ENCODE measurements at places on chromosomes 13 and 19. TPM values are rescaled to one million over a fixed set of nuclear protein-coding genes. Genes with fewer than 3 reads are reported as not detected.
A peak's percentile ranks its signal among the peaks of the same experiment; 100 is the strongest.

DNA sequence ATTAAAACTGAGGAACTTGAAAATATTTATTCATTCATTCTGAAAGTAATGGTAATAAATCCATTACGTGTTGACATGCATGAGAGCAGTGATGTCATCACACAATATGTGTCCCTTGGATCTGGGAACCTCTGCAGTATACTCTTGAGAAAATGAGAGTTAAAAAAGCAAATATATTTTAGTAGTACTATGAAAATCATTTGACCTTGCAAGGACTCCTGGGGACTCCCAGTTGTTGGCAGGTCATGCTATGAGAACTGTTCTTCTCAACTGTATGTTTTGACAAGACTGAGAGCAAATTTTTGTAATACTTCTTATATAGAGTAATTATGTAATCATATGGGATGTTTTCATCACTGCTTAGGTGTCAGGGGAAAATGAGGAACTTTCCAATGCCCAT lies 249.4 kb downstream of the PCCA start:
- DNase-seq, result no peak

GRCh38 chr13:94702181-94703041 lies 9.9 kb downstream of the SOX21 start:
- DNase-seq, result no peak

GRCh38 chr13:112986946-112987681 lies 18.1 kb downstream of the MCF2L start:
- DNase-seq, result no peak

DNA sequence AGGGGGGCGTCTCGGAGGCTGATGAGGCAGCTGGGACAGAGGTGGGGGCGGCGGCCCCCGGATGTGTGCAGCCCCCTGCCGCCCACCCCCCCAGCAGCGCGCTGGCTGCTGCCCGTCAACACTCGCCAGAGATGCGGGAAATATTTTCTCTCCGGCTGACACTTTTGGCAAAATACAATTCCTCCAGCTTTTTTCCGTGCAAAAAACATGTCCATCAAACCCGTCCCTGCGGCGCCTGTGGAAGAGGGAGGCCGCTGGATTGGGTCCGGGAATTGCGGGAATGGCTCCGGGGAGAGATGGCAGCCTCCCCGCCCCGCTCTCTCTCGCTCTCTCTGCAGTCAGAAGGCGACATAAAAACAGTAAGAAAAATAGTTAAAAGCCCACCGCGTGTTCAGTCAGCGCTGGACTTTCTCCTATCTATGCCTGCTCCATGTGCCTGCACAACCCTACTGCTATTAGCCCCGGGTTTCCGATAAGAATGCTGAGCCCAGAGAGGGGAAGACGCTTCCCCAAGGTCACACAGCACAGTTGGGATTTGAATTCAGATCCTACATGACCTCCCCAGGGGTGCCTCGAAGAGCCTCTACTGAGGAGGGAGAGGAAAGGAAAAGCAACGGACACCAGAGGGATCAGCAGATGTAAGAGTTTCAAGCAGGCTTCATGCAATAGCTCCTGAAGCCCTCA lies 23.2 kb downstream of the ZNRF4 start:
- DNase-seq, result no peak

DNA sequence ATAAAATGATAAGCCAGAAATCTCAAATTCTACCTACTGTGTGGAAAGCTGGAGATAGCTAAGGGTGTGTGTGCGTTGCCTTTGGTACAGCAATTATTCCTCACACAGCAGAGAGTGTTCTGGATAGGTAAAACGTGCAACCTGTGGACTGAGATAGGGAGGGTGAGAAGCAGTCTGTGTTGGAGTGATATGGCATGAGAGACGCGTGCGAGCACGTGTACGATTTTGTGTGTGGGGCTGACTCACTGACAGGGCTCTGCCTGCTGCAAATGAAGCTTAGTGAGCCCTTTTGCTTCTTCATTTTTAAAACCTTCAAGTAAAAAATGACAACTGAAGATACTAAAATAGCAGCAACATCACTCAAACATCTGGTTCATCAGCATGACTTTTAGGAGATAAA lies 35.7 kb upstream of the SLC10A2 start:
- no peak for DNase-seq

- no peak for DNase-seq
Observed at GRCh38 chr13:74661851-74662250, 527.6 kb upstream of the KLF12 start.

- DNase-seq, result no peak
Observed at GRCh38 chr19:49660338-49660961, 5.2 kb downstream of the IRF3 start.

- DNase-seq, result no peak
Observed at GRCh38 chr19:7348587-7349230, at the start of gene ARHGEF18. Gene ARHGEF18 (plus strand): TSS chr19:7348937. CDS start chr19:7362891, 13,954 bp downstream.

- DNase-seq, result no peak
Observed at GRCh38 chr19:10981252-10981895, 20.5 kb downstream of the SMARCA4 start.

- DNase-seq, result no peak
Observed at GRCh38 chr13:30319130-30319529, 11.8 kb upstream of the KATNAL1 start.

DNA sequence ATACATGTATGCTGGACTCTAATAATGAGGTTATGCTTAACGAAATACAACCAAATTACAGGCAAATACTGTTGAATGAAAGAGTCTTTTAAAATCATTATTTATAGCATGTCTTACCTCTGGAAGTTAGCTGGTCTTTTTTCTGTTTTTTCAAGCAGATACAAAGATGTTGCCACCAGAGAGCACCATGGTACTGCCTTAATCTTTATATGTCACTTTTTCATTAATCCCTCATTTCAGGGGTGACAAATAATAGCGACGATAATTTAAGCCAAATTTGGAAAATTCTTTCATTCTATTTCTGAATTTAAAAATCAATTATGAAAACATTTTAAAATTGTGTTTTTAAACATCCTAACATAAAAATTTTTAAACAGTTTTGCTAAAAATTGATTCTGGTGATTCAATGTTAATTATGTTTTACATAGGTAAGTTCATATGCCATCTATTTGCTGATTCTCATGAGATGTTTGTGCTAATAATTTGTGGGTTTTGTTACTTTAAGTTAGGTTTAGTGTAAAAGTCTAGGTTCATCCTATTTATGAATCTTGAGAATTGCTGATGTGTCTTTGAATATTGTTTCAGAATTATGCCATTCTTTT lies 379.3 kb upstream of the SGCG start:
- DNase-seq, result peak; percentile 15

DNA sequence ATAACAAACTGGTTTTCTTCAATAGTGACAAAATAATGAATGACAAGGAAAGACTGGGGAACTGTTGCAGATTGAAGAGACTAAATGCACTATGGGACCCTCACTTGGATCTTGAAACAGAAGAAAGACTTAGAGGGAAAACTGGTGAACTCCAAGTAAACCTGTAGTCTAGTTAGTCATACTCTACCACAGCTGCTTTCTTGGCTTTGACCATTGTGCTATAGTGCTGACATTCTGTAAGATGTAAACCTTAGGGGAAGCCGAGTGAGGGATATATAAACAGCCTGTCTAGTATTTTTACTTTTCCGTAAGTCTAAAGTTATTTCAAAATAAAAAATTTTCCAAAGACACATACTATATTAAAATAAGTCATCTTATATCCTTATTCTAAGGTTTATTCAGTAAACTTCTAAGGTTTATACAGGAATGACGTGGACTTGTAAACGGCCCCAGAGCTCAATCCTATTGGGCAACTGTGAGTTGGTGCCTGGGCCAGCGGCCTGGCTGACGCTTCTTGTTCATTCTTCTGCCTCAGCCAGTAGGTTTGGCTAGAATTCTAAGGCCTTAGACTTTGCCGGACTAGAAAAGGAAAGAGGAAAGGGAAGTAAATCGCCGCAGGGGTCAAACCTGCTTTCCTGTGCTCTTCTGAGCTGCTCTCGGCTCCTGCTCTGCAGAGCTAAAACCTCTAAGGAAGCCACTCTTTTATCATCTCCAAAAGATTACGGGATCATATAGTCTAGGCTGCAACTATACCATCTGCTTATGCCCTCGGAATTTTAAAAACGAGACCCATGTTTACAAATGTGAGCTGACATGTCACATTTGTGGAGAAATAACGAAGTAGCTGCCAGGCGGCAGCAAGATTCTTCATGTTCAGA lies 33.6 kb upstream of the UBE2L5 start:
- DNase-seq, result peak; percentile 23

DNA sequence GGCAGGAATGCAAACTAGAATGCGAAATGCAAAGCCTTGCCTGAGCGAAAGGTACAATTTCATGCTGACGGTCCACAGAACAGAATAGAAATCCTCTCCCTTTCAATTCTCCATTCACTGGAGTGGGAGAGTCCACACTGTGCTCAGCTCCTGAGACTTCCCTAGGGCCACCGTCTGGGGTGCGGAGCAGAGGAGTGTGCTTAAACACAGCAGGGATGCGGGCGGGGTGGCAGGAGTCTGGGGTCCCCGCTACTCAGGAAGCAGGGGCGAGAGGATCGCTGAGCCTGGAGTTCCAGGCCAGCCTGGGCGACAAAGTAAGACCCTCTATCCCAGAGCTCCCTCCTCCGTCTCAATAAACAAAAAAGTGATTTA lies 552 bp upstream of the ZNF816 start:
- DNase-seq, result no peak

DNA sequence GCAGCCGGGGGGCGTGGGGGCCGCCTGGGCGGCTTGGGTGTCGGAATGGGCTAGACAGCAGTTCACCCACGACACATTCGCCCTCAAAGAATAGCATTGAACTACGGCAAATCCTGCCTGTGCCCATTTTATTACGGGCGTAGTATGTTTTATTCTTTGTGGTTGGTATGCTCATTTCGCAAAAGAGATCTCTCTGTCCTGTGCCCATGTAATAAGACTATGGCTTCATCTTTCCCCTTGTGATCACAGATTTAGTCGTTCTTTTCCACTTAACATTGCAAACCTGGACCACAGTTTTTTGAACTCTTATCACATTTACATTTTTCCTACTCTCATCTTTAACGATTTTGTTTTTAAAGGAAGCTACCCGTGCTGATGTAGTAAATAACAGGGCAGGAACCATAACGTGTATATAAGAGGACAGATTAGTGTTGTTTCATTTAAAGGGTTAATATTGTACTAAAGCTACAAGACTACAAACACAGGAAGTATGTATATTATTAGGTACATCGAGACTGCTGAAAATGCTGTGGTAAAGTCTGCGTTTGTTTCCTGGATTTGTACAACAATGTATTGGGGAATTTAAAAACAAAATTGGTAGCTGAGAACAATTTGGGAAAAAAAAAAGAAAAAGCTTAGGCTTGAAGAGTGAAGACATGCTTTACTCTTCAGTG lies 3.2 kb upstream of the MYCBP2 start:
- DNase-seq, result peak; percentile 75

DNA sequence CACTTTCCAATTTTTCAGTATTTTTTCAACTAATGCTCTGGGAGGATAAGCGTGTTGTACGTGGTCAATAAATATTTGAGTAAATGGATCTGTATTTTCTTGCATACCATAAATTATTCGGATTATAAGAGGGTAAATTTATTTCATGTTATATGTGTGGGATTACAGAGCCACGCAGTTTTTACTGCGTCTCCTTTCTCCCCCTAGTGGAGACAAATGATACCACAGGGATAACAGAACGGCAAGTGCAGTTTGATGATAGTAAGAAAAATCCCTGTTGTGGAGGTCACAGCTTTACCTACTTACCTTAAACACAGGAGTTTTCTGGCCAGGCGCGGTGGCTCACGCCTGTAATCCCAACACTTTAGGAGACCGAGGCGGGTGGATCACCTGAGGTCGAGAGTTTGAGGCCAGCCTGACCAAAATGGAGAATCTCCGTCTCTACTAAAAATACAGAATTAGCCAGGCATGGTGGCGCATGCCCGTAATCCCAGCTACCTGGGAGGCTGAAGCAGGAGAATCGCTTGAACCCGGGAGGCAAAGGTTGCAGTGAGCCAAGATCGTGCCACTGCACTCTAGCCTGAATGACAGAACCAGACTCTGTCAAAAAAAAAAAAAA lies 16.8 kb downstream of the MBD3L2B start:
- DNase-seq, result peak; percentile 36

DNA sequence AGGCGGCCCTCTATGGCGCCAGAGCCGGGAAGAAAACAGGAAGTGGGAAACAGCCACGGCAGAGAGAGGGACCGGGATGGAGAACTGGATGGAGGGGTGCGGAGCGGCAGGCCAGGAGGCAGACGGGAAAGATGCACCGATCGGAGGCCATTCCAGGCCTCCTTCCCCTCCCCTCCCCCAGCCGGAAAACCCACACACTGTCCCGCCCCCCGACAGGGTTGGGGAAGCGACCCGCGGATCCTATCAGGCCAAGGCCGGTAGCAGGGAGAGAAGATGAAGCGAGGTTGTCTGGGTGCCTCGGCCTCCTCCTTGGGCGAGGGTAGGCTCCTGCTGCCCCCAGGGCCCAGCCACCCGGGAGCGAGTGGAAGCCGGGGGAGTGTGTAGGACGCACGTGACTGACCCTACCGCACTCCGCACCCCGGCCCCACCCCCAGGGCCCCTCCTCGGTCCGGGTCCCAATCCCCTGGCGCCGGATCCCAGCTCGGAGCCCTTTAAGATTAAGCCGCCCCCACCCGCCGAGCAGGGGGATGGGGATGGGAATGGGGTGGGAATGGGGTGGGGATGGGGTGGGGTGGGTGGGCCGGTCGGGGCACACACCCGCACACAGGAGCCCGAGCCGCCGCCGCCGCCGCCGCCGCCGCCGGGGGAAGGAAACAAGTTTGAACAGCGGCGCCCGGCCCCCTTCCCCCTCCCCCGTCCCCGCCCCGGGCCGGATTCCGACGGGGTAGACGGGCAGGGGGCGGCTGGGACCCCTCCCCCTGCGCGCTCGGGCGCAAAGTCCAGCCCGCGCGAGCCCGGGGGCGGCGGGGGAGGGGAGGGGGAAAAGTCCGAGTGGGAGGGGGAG lies 1.5 kb downstream of the ERF start:
- peak; percentile 49 for DNase-seq

- DNase-seq, result peak; percentile 13
Observed at GRCh38 chr13:101415358-101416174, 742 bp downstream of the NALCN start.

DNA sequence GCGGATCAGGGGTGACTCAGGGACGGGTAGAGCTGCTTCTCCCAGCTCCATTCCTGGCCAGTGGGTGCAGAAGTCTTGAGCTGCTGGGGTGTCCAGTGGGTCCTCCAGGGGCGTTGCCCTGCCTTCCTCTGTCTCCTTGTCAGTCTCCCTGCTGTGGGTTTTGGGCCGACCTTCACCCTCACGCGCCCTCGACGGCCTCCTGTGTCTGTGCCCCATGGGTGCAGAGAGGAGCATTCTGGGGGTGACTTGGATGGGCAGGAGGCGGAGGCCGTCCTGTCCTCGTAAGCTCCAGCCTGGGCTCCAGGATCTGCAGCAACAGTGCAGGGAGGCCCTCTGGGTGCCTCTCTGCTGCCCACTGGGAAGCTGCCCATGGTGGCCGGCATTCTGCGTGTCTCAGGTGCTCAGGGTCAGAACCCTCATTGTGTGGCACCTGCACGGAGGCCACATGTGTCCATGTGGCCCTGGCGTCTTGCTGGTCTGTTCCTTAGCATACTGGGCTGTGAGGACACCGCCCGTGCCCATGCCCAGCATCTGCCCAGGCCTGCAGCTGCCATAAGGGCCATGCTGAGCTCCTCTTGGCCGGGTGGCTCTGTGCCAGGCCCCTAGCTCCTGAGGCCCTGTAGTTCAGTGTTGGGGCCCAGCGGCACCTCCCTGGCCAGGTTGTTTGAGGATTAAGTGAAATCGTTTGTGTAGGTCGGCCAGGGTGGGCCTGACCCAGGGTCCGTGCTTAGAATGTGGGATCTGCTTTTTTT lies 17.3 kb downstream of the DOT1L start:
- DNase-seq, result no peak

The PSG7 gene
- not detected for total RNA-seq

The HCN2 gene
- 0.37 TPM for total RNA-seq

The ZNF564 gene
- total RNA-seq, result 7.1 TPM

The YIPF2 gene
- total RNA-seq, result 47.8 TPM

The CACNA1A gene
- 0.38 TPM for total RNA-seq

The ZNF699 gene
- 4.7 TPM for total RNA-seq

The CEACAM7 gene
- not detected for total RNA-seq
